ENCODE measurements at places on chromosomes 3 and 15.

DNA sequence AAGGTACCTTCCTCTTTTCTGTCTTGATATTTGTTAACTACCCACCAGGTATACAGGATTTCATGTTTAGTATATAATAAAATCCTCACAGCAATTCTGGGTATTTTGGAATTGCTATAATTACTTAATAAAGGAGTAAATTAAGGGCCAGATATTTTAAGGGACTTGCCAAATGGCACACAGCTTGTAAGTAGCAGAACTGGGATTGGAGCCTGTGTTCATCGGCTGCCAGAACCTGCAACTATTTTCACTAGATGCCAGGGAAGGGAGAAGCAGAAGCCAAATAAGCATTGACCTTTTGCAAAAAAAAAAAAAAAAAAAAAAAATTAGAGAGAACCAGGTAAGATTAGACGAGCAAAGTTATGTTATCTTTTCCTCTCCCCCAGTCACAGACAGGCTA is 683.3 kb upstream of the CADM2 start:
- DNase-seq, result no peak

GRCh38 chr3:154182322-154182922 is 61.2 kb downstream of the ARHGEF26 start:
- no peak for DNase-seq

DNA sequence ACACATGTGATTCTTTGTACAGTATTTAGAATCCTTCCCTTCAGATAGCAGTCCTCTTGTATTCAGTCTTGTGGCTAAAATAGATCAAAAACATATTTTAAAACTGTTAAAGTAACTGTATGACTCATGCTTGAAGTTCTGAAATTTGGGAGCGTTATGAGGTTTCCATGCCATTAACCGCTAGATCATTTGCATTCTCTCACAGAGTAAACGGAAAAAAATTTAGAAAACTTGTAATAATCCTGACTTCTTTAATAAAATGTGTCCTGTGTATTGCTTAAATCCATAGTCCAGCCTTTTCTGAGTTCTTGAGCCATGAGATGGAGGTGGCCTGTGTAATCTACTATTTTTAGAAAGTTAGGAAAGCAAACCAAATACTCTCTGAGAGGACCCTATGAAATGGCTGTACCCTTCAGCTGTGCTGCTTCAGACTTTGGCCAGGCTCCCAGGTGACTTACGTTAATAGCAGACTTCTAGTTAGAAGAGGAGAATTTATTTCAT is 33.8 kb downstream of the MBNL1 start:
- no peak for DNase-seq

GRCh38 chr3:171236265-171237008 is 209.9 kb upstream of the SLC2A2 start:
- no peak for DNase-seq

- no peak for DNase-seq
Measured at GRCh38 chr15:25327686-25328085, 111.1 kb downstream of the UBE3A start.

GRCh38 chr15:40307421-40308211 is at the start of gene PLCB2:
Gene PLCB2 (minus strand): TSS chr15:40307935. CDS start chr15:40307672, 263 bp downstream.
- peak; percentile 79 for DNase-seq

GRCh38 chr3:33218446-33219174 is at the start of gene SUSD5:
Gene SUSD5 (minus strand): TSS chr3:33218810. CDS start chr3:33218797, 13 bp downstream.
- no peak for DNase-seq

- DNase-seq, result no peak
Measured at GRCh38 chr3:4314688-4315087, 11.5 kb downstream of the SETMAR start.

DNA sequence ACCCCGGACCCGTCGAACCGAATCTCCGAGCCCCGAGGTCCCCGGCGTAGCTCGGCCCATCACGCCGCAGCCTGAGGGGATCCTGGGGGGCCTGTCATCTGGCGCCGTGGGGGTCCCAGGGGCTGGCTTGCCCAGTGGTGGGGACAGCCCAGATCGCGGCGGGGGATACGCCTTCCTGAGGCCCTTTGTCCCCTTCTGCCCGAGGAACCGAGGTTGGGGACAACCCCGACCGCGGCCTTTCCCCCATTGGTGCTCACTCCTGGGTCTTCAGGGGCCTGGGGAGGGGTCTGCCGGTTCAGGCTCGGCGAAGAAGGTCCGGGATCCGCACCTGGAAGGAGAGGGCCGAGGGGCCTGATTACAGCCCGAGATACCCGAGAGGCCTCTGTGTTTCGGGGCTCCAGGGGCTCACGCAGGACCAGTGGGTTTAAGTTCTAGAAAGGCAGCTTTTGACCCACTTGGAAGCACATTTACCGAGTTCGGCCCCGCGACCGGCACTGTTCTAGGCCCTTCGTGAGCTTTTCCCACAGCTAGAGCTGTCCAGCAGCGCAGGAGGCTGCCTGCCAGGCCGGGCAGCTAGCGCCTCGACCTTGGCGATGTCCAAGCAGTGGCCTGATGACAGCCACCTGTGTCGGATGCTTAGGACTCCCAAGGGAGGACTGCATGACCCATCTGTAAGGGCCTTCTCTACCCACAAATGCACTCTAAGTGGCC is 504 bp downstream of the ABHD2 start:
- peak; percentile 17 for DNase-seq

DNA sequence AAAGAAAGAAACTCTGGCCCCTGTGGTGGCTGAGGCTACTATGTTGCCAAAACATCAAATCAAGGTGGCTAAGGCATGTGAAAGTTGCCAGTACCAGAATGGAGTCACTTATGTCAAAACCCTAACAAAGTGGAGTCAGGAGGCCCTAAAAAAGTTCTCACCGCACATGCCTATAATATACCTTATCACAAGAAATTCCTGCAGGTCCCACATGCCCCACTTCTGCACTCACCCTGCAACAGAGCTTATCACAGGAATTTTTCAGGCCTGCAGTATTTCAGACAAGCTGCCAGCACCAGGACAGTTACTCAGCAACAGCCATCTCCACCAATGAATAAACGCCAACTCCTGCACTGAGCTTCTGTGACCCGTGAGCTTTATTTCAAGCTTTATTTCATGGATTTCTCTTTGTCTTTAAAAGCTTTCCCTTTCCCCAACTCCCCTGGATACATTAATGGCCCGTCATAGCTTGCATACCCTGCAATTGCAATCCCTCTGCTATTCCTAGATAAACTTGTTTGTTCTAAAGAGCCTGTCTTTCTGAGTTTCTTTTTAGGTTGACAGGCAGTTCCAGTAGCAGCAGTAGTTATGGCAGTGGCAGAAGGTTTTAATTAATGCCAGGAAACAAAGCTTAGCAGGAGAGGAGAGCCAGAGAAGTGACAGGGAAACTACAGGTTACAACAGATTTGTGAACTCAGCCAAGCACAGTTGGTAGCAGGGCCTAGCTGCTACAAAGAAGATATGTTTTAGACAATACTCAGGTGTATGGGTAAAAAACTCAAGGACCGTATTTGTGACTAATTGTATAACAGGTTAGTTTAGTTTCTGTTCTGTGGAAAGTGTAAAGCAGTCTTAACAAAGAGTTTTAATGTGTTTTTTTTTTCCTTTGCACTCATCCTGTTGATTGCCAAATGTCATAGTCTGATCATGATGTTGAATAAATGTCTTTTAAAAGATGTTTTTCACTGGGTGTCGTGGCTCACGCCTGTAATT is 15.9 kb upstream of the TMEM42 start:
- DNase-seq, result no peak

GRCh38 chr3:186806089-186807055 is at the start of gene RFC4:
Gene RFC4 (minus strand): TSS chr3:186806482. CDS start chr3:186804713, 1,769 bp downstream.
- peak; percentile 87 for DNase-seq

GRCh38 chr15:101346928-101347327 is 51.9 kb upstream of the SNRPA1 start:
- DNase-seq, result no peak

DNA sequence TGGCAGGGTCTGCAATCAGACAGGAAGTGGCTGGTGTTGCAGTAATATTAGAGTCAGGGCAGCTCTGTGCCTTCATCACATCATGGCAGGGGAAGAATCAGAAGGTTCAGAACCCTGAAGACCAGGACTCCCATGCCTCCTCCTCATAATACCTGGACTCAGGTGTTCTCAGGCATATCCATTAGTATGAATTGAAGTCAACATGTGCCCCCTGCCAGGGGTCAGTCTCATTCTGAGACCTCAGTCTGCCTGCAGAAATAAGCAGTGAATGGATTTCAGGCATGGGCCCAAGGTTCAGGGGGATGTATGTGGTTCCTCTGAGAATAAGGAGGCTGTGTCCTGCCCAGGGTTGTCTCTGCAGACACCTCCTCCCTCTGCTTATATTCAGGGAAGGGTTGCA is 74.2 kb downstream of the SPSB4 start:
- no peak for DNase-seq

GRCh38 chr15:91541286-91541685 is 312.2 kb upstream of the SLCO3A1 start:
- no peak for DNase-seq

GRCh38 chr15:39591141-39591895 is 10.4 kb downstream of the THBS1 start:
- DNase-seq, result no peak

DNA sequence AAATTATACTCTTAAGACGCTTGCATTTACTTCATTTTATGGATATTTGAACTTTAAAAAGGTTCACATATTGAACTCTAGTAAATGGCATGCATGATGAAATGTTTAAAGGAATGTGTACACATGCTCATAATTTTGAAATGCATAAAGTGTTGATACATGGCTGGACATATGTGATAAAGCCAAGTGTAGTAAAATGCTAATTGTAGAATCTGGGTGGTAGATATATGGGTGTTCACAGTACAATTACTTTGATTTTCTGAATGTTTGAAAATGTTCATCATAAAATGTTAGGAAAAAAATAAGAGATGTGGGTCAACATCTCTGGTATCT is 4.2 kb upstream of the EFHB start:
- DNase-seq, result no peak

DNA sequence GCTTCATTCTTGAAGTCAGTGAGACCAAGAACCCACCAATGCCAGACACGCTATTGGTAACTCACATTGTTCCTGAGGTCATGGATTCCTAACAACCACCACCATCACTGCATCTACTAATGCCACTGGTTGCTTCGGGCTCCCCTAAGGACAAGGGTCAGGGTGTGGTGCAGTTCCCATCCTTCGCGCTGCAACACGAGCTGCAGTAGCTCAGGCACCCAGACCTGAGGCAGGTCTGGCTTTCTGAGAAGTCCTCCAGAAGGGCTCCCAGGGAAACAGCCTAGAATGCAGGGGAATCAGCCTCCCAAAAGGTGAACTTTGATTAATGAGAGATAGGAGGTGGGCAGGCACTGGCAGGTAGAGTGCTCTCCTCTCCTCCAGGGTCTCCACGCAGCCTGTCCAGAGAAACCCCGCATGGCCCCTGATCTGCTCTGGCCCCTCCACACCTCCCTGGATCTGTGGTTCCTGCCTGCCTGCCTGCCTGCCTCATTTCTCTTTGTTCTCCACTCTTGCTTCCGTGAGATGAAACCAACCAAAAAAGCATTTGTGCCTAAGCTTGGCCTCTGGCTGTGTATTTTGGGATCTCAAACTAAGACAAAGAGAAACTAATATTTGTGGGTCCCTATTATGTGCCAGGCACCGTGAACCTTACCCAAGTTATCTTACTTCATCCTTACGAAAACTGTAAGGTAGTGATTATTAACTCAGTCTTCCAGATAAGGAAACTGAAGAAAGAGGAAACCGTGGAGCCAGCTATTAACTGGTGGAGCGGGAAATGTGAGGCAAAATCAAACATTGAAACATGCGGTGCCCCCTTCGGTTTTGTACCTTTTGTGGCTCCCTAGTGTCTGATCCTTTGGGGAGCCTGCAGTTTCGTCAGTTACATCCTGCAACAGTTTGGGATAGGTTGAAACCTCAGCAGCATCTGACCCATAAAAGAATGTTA is 43.9 kb upstream of the USP3 start:
- DNase-seq, result no peak

DNA sequence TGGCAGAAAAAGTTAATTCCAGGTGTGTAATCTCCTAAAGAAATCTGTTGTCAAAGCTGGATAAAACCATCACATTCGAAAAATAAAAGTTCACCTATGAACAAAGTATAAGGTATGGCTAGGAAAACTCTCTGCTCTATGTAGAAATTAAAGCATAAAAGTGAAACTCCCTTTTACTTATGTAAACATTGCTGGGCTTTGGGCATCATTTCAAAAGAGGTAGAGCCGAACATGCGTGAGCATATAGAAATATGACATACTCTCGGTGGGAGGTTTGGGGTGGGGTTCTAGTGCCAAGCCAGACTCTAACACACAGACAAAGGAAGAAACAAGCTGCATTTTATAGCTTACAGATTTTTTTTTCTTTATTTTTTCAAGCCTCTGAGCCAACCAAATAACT is 306.8 kb upstream of the ATP11B start:
- no peak for DNase-seq

- DNase-seq, result no peak
Measured at GRCh38 chr3:7520059-7520458, 659.1 kb downstream of the GRM7 start.

GRCh38 chr3:53885239-53885638 is 3.3 kb upstream of the ACTR8 start:
- DNase-seq, result no peak

- no peak for DNase-seq
Measured at GRCh38 chr15:41648770-41649169, 11.4 kb upstream of the MGA start.

DNA sequence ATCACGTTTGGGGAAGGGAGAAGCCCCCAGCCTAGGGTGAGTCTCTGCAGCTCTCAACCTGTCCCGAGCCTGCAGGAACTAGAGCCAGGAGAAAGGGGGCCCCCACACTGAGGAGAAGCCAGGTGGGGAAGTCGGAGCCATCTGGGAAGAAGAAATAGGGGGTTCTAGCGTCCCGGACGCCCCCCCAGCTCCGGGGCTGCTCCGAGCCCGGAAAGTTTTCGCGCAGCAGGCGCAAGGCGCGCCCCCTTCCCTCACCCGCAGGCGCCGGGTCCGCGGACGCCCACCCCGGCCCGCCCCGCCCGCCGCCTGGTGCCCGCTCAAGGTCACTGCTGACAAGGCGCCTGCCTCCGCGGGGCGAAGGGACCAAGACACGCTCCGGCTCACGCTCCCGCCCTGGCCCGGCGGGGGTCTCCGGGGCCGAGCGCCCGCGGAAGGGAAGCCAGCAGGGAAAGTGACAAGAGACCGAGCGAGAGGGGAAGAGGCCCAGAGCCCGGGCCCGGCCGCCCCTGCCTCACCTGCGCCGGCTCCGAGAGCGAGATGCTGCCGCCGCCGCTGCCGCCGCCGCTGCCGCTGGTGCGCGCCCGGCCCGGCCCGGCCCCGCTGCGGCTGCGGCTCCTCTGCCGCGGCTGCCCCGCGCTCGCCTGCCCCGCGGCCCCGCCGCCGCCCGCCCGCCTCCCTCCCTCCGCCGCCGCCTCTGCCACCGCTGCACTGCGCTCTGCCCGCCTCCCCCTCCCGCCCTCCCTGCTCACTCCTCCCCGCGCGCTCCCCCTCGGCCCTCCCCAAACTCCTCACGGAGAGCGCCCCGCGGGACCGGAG is 108.4 kb upstream of the SLC6A11 start:
- DNase-seq, result no peak

- no peak for DNase-seq
Measured at GRCh38 chr3:184085389-184085852, 11.4 kb upstream of the HTR3E start.

DNA sequence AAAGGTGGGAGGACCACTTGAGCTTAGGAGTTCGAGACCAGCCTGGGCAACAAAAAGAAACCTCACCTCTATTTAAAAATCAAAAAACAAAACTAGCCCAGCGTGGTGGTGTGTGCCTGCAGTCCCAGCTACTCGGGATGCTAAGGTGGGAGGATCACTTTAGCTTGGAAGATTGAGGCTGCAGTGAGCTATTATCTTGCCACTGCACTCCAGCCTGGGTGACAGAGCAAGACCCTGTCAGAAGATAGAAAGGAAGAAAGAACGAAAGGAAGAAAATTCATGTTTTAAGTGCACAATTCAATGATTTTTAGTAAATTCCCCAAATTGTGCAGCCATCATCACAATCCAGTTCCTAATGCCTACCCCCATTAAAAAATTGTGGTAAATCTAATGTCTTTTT is 7.8 kb downstream of the FSD2 start:
- no peak for DNase-seq

All from activated CD4-positive, alpha-beta T cell treated with anti-CD3 and anti-CD28 coated beads, Interleukin-2, amount 10 ng/mL, durations not matched to agents 7 days and 5 days (primary cell).